ENCODE measurements at places on chromosomes 13 and 19.

DNA sequence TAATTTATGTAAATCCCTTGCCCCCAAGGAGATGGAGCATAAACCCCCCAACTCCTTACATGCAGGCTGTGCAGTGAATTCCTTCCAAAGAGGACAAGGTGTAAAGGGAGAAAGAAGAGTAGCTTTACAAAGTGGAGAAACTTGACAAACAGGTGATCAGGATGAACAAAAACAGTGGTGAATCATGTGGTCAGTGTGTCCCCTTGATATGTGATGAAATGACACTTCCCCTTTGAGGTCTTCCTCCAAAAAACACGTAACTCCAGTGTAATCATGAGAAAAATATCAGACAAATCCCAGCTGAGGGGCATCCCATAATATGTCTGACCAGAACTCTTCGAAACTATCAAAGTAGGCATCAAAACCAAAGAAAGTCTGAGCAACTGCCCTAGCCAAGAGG lies 29.5 kb upstream of the AKT2 start:
- DNase-seq: no peak

GRCh38 chr13:35378939-35379338 lies 97.5 kb downstream of the MAB21L1 start:
- DNase-seq: no peak

DNA sequence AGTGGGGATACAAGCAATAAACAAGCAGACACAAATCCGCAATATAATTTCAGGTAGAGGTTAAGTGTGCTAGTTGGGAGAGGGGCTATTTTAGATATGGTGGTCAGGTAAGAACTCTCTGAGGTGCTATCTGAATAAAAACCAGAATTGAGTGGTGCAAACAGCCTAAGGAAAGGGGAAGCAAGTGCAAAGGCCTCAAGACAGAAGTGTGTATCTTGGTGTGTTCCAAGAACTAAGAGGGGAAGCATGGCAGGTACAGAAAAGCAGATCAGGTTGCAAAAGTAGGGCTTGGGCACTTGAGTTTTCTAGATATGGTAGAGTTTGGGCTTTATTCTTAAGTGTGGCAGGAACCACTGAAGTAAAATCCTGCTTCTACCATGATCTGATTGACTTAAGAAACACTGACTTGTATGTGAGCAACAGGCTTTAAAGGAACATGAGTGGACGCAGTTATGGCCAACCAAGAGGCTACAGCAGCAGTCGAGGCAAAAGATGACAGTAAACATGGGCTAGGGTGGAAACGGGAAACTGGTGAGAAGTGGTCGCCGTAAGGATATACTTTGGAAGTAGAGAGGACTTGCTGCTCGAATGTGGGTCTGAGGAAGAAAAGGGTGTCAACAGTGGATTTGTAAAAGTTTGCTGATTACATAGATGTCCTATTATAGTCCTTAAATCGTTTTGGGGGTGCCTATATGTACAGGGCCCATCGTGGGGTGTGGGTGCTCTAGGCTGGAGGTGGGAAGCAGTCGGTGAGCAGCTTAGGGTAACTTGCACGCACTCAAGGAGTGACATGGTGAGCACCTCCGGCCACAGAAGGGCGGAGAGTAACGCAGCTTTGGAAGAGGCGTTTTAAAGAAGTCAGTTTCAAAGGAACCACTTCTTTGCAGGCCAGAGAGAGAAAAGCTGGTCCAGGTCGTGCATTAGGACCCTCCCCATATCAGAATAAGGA lies 677 bp downstream of the TGDS start:
- DNase-seq: no peak

DNA sequence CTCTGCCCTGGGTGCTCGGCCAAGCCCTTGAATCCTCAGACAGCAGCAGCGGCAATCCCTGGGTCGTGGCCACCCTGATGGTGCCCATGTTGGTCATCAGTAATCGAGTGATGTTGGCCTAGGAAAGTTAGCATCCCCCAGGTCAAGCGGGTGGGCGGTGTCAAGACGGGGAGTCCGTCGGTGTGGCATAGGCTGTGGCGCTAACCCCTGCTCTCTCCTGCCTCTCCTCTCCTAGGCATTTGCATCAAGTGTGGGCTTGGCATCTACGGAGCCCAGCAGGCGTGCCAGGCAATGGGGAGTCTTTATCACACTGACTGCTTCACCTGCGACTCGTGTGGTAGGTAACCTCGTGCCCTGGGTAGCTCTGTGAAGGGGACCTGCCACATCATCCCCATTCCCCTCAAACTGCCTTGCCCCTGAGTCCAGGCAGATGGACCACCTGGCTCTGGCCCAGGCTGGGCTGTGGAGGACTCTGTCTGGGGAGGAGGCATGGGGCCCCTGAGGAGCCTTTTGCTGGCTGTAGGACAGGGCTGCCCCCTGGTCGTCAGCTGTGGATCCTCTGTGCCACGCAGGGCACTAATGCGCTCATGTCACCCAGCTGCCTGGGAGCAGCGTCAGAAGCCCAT lies 8.7 kb downstream of the WTIP start:
- DNase-seq: no peak

DNA sequence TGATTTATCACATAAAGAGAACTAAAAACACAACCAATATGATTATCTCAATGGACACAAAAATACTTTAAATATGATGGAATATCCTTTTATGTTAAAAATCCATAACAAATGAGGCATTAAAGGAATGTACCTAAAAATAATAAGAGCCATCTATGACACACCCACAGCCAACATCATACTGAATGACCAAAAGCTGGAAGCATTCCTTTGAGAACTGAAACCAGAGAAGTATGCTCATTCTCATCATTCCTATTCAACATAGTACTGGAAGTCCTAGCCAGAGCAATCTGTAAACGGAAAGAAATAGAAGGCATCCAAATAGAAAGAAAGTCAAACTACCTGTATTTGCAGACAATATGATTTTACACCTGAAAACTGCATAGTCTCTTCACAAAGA lies 671.0 kb downstream of the SLITRK1 start:
- DNase-seq: no peak

DNA sequence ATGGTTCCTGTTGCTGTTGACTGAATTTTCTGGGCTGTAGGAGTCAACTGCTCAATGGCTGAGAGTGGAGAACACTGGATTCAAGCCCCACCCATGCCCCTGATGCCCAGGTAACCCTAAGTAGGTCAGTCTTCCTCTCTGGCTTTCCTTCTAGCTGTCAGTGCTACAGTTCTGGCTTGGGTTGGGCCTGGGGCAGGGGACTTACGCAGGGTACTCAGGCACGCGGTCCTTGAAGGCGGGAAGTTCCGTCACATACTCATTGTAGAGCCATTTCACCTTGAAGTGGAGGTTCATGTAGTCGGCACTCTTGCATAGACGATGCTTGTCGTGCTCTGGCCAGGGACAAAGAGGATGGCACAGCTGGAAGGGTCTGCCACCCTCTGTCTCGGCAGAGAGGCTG lies 55.6 kb downstream of the UNC13A start:
- DNase-seq: no peak

- DNase-seq: peak; percentile 22
Measured at GRCh38 chr13:28819735-28820098, 422 bp upstream of the MTUS2 start.

DNA sequence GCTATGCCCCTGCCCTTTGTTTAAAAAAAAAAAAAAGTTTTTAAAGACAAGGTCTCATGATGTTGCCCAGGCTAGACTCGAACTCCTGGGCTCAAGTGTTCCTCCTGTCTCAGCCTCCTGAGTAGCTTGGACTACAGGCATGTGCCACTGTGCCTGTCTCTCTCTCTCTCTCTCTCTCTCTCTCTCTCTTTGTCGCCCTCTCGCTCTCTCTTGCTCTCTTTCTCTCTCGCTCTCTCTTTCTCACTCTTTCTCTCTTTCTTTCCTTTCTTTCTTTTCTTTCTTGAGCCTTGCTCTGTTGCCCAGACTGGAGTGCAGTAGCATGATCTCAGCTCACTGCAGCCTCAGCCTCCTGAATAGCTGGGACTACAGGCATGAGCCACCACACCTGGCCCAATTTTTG lies 7.5 kb downstream of the COX6B1 start:
- no peak for DNase-seq

DNA sequence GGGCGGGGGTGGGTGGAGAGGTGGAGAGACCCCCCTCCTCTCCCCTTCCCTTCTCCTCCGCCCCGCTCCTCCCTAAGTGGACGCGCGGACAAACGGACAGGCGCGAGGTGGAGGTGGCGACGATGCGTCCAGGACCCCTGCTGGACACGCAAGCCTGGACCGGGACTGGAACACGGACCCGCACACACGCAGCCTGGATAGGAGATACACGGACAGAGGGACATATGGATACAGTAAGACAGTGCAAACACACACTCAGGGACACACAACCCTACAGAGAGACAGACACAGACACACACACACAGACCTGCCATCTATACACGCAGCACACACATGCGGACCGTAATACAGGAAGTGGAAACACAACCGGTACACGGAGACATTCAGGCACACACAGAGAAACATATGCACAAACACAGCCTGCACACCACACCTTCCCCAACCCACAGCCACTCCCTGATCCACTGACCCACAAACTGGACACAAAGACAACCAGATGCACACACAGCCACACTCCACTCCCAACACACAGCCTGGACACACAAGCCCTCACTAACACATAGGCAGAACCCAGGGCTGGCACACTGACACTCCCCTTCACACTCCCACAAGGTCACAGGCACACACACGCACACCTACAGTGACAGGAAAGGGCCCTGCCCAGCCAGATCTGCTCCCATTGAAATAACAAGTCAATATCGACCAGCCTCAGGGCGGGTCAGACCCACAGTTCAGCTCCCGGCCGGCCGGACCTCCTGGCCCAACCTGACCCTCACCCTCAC lies 696 bp upstream of the ERFL start:
- no peak for DNase-seq

GRCh38 chr13:56012644-56013043 lies 1128.1 kb upstream of the PRR20A start:
- no peak for DNase-seq

DNA sequence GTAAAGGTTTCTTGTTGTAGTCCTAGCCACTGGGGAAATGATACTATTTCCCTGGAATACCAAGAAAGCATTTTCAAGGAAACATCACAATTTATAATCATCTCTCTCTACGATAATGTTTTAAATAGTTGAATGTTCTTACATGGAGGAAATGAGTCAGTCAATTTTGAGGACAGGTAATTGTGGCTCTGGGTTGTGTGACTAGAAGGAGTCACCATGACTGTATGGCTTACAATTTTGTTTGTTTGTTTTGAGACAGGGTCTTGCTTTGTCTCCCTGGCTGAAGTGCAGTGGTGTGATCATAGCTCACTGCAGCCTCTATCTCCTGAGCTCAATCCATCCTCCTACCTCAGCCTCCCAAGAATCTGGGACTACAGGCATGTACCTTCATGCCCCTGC lies 47.4 kb downstream of the COG3 start:
- no peak for DNase-seq

GRCh38 chr19:970695-971094 lies 13.4 kb upstream of the WDR18 start:
- no peak for DNase-seq

GRCh38 chr13:32317716-32318465 lies 2.6 kb downstream of the BRCA2 start:
- DNase-seq: no peak

GRCh38 chr19:1587872-1588271 lies 4.8 kb downstream of the MBD3 start:
- no peak for DNase-seq

GRCh38 chr19:29512748-29513147 lies 13.0 kb upstream of the VSTM2B start:
- DNase-seq: no peak

GRCh38 chr13:80141123-80141849 lies 199.6 kb downstream of the SPRY2 start:
- DNase-seq: peak; percentile 36

DNA sequence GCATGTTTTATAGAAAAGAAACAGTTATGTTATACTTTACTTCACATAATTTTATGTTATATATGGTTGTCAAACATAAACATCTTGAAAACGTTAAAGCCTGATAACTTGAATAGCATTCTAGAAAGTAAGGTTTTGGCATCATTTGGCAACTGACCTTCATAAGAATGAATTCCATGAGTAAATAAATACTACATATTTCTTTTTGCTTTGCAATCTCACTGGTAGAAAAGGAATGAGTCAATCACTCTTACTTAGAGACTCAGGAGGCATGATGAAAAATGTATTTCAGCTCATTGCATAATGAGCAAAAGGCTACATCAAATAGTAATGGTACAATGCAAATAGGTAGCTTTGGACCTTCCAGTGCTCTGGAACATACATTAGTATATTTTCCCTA lies 1381.9 kb downstream of the EFNB2 start:
- no peak for DNase-seq

DNA sequence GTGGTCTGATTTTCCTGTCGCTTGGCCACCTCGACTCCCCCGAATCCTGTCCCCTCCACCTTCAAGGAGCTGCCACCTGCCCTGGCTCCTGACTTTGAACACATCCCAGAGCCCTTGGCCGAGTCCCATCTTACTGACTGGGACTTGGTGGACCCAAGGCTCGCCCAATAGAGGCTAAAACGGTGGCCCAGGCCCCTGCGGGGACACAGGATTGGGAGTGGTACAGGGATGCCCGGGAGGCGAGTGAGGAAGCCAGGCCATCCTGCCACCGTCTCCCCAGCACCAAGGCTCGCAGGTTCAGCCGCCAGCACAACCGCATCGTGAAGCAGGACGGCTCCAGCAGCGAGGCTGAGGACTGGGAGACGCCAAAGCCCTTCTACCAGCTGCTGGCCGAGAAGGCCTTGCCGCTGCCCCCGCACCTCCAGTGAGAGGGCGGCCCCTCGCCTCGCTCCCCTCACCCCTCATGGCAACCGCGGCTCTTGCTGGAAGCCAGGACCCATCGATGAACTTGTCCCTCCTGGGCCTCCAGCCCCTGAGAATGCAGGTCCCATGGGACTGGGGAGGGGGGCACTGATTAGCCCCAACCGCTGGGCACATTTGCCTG lies 5.3 kb downstream of the SIX5 start:
- DNase-seq: no peak

- DNase-seq: no peak
Measured at GRCh38 chr19:53147645-53148044, 11.2 kb downstream of the ZNF347 start.

GRCh38 chr13:39855236-39855635 lies 199.8 kb downstream of the COG6 start:
- DNase-seq: no peak

GRCh38 chr19:43759515-43759914 lies 4.8 kb upstream of the SMG9 start:
- DNase-seq: no peak

GRCh38 chr13:59494151-59494550 lies 669.6 kb downstream of the DIAPH3 start:
- DNase-seq: no peak

DNA sequence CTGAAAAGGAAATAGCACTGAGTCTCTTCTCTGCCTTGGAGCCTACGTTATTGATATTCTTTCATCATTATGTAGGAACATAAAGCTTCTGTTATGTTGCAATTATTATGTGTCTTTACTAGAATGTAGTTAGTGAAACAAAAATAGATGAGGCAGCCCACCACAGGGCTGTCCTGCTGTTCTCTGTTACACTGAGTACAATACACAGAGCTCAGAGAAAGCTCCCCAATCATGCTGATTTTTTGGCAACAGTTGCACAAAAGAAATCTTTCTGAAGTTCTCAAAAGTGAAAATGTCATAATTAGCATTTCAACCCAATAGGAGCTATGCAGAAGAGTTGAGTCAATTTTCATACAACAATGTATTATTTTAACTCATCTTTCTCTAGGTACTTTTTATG lies 119.5 kb downstream of the EFNB2 start:
- DNase-seq: no peak

All from head of caudate nucleus (tissue), 42 donors.